ENCODE measurements at places on chromosomes 5 and 9.

DNA sequence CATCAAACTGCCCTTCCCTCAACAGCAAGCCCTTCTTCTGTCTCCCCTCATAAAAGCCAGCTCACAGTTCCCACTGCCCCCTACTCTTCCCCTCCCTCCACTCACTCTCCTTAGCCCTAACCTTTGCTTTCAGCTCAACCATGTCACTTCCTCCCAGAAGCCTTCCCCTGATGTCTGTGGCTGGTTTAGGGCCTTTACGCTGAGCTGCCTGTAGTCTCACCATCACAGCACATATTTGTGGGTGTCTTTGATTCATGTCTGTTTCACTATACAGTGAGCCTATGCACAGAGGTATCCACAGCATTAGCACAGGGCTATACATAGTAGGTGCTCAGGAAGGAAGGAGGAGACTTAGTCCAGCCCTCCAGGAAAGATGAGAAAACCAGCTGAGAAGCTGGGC lies 34.7 kb downstream of the C9orf50 start:
- no peak overlapping the region for H3K27ac ChIP-seq
- no peak overlapping the region for H3K4me3 ChIP-seq
- no peak for DNase-seq
- H3K27me3 ChIP-seq, result no peaks in the 10 kb centered on the region
- no peaks in the 10 kb centered on the region for H3K36me3 ChIP-seq

DNA sequence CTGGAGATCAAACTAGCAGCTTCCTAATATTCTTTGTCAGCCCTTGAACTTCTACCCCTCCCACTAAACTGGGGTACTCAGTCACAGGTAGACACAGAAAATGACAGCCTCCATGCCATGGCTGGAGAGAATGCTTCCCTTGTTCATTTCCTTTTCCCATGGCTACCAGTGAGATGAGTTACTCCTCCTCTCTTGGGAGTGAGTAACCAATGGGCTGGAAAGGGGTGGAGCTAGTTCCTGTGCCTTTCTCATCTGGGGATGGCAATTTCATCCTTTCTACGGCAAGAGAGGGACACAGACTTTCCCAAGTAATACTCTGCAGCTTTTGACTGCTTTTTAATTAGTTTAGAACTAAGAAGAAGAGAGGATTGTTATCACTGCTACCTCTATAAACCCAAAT lies 1045.6 kb upstream of the WWC1 start:
- H3K4me1 ChIP-seq, result peaks cover 3% of the 10 kb centered on the region
- DNase-seq, result peak; percentile 65
- H3K27ac ChIP-seq, result no peak overlapping the region
- H3K27me3 ChIP-seq, result no peaks in the 10 kb centered on the region
- H3K4me3 ChIP-seq, result no peak overlapping the region

GRCh38 chr9:114505187-114506081 lies at the start of gene WHRN:
Gene WHRN, minus strand, starts transcription at chr9:114505473. Its CDS starts 672 bp downstream, at chr9:114504801.
- H3K4me3 ChIP-seq, result peak within 1 kb of the TSS; percentile 77
- peak within 1 kb of the TSS; percentile 62 for H3K27ac ChIP-seq
- no peaks in the 10 kb centered on the region for H3K36me3 ChIP-seq
- H3K27me3 ChIP-seq, result peaks cover 34% of the 10 kb centered on the region
- H3K4me1 ChIP-seq, result peaks cover 27% of the 10 kb centered on the region

GRCh38 chr5:93425096-93425495 lies 155.9 kb downstream of the NR2F1-AS1 start:
- peaks cover 20% of the 10 kb centered on the region for H3K4me1 ChIP-seq
- no peaks in the 10 kb centered on the region for H3K27me3 ChIP-seq
- no peak overlapping the region for H3K27ac ChIP-seq
- no peak for DNase-seq
- H3K36me3 ChIP-seq, result no peaks in the 10 kb centered on the region

DNA sequence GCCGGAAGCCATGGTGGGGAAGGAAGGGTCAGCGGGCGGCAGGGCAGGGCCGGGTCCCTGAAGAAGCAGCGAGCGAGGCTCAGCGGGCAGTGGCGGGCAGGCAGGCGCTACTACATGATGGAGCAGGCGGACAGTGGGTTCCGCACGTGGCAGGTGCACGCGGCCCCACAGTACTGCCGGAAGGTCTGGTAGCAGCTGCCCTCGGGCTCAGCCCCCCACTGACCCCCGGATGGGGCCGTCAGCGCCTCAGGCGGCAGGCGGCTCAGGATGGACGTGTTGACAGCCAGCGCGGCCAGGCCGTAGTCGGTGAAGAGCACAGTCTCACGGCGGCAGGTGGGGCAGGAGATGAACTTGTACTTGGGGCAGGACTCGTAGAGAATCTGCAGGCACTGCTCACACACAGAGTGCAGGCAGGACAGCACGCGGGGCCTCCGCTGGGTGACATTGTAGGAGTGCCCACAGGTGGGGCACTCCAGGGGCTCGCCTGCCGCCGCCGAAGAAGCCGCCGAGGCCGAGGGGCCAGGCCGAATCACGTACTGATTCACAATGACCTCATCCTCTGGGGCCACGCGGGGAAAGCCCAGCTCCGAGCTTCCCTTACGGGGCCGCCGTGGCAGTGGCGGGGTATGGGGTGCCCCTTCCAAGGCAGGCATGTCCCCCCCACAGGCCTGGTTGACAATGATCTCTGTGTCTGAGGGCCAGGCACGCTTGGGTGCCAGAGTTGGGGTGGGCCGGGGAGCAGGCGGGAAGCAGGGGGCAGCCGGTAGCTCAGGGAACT lies 1.5 kb downstream of the RNF208 start:
- peaks cover 9% of the 10 kb centered on the region for H3K4me1 ChIP-seq
- no peak overlapping the region for H3K27ac ChIP-seq
- H3K27me3 ChIP-seq, result no peaks in the 10 kb centered on the region
- peaks cover under 1% of the 10 kb centered on the region for H3K36me3 ChIP-seq
- H3K4me3 ChIP-seq, result no peak overlapping the region
- DNase-seq, result no peak

GRCh38 chr9:114002271-114002985 lies 75.7 kb downstream of the AMBP start:
- no peak for DNase-seq
- H3K27me3 ChIP-seq, result no peaks in the 10 kb centered on the region
- no peak overlapping the region for H3K4me3 ChIP-seq
- H3K27ac ChIP-seq, result no peak overlapping the region
- H3K4me1 ChIP-seq, result peaks cover 30% of the 10 kb centered on the region

DNA sequence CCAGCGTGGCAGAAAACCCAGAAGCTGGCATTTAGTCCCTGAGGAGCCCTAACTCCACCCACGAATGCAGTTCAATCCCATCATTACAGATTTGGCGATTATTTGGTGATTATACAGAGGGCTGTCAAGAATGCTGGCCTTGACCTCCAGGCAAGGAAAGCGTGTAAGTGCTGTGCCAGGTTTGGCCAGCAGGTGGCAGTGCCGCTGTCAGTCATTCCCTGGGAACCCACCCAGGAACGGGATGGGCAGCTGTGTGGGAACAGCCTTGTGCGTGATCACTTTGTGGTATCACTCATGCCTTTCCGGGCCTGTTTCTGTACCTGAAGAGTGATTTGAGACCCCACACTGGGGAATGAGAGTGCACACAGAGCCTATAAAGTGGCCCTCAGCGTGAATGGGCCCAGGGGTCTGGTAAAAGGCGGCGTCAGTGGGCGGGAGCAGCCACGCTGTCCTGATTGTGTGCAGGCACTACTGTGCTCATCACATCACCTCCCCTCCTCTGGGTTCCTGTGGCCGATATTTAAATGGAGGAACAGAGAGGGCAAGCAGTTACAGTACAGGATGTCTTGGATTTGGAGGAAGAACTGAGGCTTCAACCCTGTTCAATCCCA lies 215.6 kb downstream of the ROR2 start:
- H3K27ac ChIP-seq, result no peak overlapping the region
- no peaks in the 10 kb centered on the region for H3K27me3 ChIP-seq
- peak; percentile 69 for DNase-seq
- no peaks in the 10 kb centered on the region for H3K4me1 ChIP-seq

DNA sequence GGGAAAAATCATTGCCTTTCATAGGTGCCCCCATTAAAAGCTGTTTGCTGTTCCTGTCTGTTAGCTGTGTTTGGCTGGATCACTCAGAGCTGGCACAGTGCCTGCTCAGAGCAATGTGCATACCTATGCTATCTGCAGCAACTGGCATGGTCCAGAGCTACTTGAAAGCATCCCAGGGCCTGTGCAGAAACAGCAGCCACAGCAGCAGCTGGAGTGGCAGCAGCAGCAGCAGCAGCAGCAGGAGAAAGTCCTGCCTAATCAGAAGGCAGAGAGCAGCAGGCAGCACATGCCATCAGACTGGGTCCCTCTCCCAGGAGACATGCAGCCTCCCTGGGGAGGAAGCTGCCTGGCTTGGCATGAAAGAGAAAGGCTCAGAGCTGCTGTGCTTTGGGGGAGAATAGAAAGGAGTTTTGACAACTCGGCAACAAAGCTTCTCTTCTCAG lies 243.8 kb upstream of the WWC1 start:
- H3K4me1 ChIP-seq, result peaks cover 35% of the 10 kb centered on the region
- DNase-seq, result peak; percentile 79
- H3K4me3 ChIP-seq, result no peak overlapping the region
- H3K36me3 ChIP-seq, result no peaks in the 10 kb centered on the region
- H3K27ac ChIP-seq, result peak overlapping the region; percentile 59
- no peaks in the 10 kb centered on the region for H3K27me3 ChIP-seq

DNA sequence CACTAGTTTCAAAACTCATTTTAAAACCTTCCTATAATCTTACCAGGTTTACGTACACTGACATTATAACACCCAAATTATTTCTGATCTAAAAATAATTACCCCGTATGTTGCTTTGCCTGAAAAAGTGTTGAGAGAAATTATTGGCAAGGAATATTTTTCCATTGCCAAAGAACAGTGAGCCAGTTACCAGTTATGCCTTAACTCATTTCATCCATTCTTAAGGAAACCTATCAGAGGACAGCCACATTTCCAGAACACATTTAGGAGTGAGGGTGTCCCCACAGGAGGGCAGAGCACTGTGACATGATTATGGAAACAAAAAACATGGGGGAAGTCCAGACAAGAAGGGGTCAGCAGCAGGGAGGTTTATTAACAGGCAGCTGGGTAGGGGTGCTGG lies 52.2 kb downstream of the GABBR2 start:
- H3K4me3 ChIP-seq, result no peak overlapping the region
- no peaks in the 10 kb centered on the region for H3K36me3 ChIP-seq
- H3K27me3 ChIP-seq, result peaks cover 27% of the 10 kb centered on the region
- H3K27ac ChIP-seq, result no peak overlapping the region

- H3K4me3 ChIP-seq, result no peak overlapping the region
- H3K27ac ChIP-seq, result no peak overlapping the region
- no peaks in the 10 kb centered on the region for H3K36me3 ChIP-seq
- no peak for DNase-seq
- no peaks in the 10 kb centered on the region for H3K4me1 ChIP-seq
- H3K27me3 ChIP-seq, result no peaks in the 10 kb centered on the region
These were observed 213.9 kb downstream of the TMEM167A start for GRCh38 chr5:82863266-82863665.

- DNase-seq, result no peak
- no peaks in the 10 kb centered on the region for H3K4me1 ChIP-seq
- H3K4me3 ChIP-seq, result no peak overlapping the region
- H3K27me3 ChIP-seq, result no peaks in the 10 kb centered on the region
These were observed 190.5 kb upstream of the CLINT1 start for GRCh38 chr5:158049459-158049858.

- H3K27ac ChIP-seq, result no peak overlapping the region
- no peaks in the 10 kb centered on the region for H3K36me3 ChIP-seq
- DNase-seq, result no peak
- H3K4me3 ChIP-seq, result no peak overlapping the region
- no peaks in the 10 kb centered on the region for H3K4me1 ChIP-seq
These were observed 3.2 kb upstream of the C5orf63 start for GRCh38 chr5:127076315-127077129.

GRCh38 chr5:43075319-43076293 lies 35.5 kb upstream of the ANXA2R start:
- no peak overlapping the region for H3K27ac ChIP-seq
- H3K4me3 ChIP-seq, result no peak overlapping the region
- no peaks in the 10 kb centered on the region for H3K4me1 ChIP-seq
- no peak for DNase-seq
- peaks cover 13% of the 10 kb centered on the region for H3K36me3 ChIP-seq
- H3K27me3 ChIP-seq, result no peaks in the 10 kb centered on the region

DNA sequence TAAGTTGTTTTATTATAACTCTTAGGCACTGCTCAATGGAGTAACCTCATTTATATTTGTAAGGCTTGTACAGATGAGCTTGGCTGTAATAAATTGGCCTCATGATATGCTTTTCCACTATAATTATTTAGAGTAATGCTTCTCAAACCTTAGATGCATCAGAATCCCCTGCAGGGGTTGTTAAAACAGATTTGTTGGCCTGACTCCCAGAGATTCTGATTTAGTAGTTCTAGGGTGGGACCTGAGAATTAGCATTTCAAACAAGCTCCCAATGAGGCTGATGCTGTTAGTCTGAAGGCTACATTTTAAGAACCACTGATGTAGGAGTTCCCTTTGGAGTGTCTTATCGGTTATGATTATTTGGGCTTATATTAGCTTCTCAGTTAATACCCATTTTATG lies 38.2 kb upstream of the ARSB start:
- no peak overlapping the region for H3K4me3 ChIP-seq
- no peak overlapping the region for H3K27ac ChIP-seq
- DNase-seq, result no peak
- peaks cover 6% of the 10 kb centered on the region for H3K27me3 ChIP-seq
- no peaks in the 10 kb centered on the region for H3K36me3 ChIP-seq

GRCh38 chr9:2466703-2467102 lies 154.9 kb upstream of the VLDLR start:
- no peak overlapping the region for H3K27ac ChIP-seq
- H3K4me3 ChIP-seq, result no peak overlapping the region
- no peaks in the 10 kb centered on the region for H3K36me3 ChIP-seq
- H3K4me1 ChIP-seq, result peaks cover 5% of the 10 kb centered on the region
- H3K27me3 ChIP-seq, result no peaks in the 10 kb centered on the region
- DNase-seq, result no peak

GRCh38 chr5:117434254-117434653 lies 859.6 kb upstream of the SEMA6A start:
- no peak for DNase-seq
- no peak overlapping the region for H3K4me3 ChIP-seq
- no peaks in the 10 kb centered on the region for H3K4me1 ChIP-seq

- no peaks in the 10 kb centered on the region for H3K4me1 ChIP-seq
- H3K27me3 ChIP-seq, result no peaks in the 10 kb centered on the region
- no peak for DNase-seq
- no peak overlapping the region for H3K27ac ChIP-seq
These were observed 10.4 kb downstream of the UIMC1 start for GRCh38 chr5:176995896-176996767.

DNA sequence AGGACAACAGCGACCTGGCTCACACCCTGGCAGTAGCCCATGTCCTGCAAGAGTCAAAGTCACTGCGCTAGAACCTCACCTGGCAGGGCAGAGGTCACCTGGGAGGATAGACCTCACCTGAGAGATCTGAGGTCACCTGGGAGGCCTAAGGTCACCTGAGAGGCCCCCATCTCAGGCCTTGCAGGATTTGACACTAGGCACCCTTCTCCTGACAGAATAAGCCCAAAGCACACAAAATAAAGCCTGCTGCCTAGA lies 75.2 kb upstream of the SPTLC1 start:
- no peak for DNase-seq
- no peaks in the 10 kb centered on the region for H3K27me3 ChIP-seq
- H3K36me3 ChIP-seq, result no peaks in the 10 kb centered on the region
- no peak overlapping the region for H3K4me3 ChIP-seq
- no peaks in the 10 kb centered on the region for H3K4me1 ChIP-seq
